Activated CD4-positive, alpha-beta memory T cell treated with anti-CD3 and anti-CD28 coated beads for 36 hours (primary cell): ENCODE measurements at places on chromosomes 13 and 19. TPM values are rescaled to one million over a fixed set of nuclear protein-coding genes. Genes with fewer than 3 reads are reported as not detected.

PCSK4 gene
- 2.7 TPM for total RNA-seq

C1QTNF9 gene
- total RNA-seq = not detected

ZNF224 gene
- total RNA-seq = 12.8 TPM

FXYD3 gene
- total RNA-seq = not detected

ZNF585A gene
- 7.5 TPM for total RNA-seq

ZNF536 gene
- not detected for total RNA-seq

DHDH gene
- total RNA-seq = 2.0 TPM

KPTN gene
- 9.2 TPM for total RNA-seq

SIGLEC12 gene
- 0.22 TPM for total RNA-seq

KIR3DL2 gene
- 0.48 TPM for total RNA-seq

ADGRE1 gene
- 6.8 TPM for total RNA-seq

RDH8 gene
- total RNA-seq = not detected

FCHO1 gene
- total RNA-seq = 54.5 TPM

PPP6R1 gene
- total RNA-seq = 200 TPM

SLC35E1 gene
- total RNA-seq = 46.0 TPM

ZIK1 gene
- total RNA-seq = 3.6 TPM

NLRP4 gene
- total RNA-seq = not detected

SYNE4 gene
- total RNA-seq = 2.9 TPM

ZNF98 gene
- not detected for total RNA-seq

FBXO17 gene
- not detected for total RNA-seq

SHC2 gene
- total RNA-seq = 0.21 TPM

CABP5 gene
- total RNA-seq = not detected

APOC4 gene
- total RNA-seq = not detected

KLK6 gene
- not detected for total RNA-seq

RBM26 gene
- total RNA-seq = 54.8 TPM

SOHLH2 gene
- not detected for total RNA-seq

FFAR2 gene
- total RNA-seq = not detected

GTF2F2 gene
- total RNA-seq = 25.4 TPM

APOE gene
- 0.48 TPM for total RNA-seq

NAXD gene
- total RNA-seq = 22.6 TPM

PDX1 gene
- total RNA-seq = not detected

PROZ gene
- total RNA-seq = not detected

ATF5 gene
- 24.5 TPM for total RNA-seq
